ENCODE measurements at places on chromosomes 13 and 19. TPM values are rescaled to one million over a fixed set of nuclear protein-coding genes. Genes with fewer than 3 reads are reported as not detected.

DNA sequence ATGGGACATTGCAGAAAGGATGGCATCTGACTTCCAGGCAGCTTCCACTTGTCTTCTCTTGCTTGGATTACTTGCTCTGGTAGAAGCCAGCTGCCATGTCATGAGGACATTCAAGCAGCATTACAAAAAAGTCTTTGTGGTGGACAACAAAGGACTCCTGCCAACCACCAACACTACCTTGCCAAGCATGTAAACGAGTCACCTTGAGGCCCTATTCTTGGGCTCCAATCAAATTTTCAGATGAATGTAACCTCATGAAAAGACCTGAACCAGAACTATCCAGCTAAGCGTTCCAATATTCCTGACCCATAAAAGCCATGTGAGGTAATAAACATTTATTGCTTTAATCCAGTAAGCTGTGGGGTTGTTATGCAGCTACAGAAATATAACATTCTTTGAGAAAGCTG is 12.5 kb downstream of the PROSER1 start:
- no peak for DNase-seq

Gene SBSN
- total RNA-seq, result 1,419 TPM

GRCh38 chr13:21009036-21009435 is 52.4 kb downstream of the LATS2 start:
- DNase-seq, result no peak

GRCh38 chr19:19460258-19460731 is 54.8 kb downstream of the GATAD2A start:
- DNase-seq, result no peak

GRCh38 chr19:49533551-49534488 is 6.0 kb downstream of the RCN3 start:
- DNase-seq, result peak; percentile 90

Gene TMPRSS9
- total RNA-seq, result not detected

DNA sequence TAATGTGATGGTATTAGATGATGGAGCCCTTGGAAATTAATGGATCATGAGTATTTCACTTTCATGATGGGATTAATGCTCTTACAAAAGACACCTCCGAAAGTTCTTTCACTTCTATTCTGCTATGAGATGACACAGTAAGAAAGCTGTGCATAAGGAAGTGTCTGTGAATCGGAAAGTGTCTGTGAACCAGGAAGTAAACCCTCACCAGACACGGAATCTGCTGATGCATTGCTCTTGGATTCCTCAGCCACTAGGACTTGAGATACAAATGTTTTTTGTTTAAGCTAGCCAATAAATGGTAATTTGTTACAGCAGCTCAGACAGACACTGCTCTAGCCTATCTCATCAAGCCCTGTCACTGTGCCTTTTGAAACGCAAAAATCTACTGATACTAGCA is 440.4 kb upstream of the PRR20A start:
- DNase-seq, result no peak

Gene EHD2
- 84.7 TPM for total RNA-seq

DNA sequence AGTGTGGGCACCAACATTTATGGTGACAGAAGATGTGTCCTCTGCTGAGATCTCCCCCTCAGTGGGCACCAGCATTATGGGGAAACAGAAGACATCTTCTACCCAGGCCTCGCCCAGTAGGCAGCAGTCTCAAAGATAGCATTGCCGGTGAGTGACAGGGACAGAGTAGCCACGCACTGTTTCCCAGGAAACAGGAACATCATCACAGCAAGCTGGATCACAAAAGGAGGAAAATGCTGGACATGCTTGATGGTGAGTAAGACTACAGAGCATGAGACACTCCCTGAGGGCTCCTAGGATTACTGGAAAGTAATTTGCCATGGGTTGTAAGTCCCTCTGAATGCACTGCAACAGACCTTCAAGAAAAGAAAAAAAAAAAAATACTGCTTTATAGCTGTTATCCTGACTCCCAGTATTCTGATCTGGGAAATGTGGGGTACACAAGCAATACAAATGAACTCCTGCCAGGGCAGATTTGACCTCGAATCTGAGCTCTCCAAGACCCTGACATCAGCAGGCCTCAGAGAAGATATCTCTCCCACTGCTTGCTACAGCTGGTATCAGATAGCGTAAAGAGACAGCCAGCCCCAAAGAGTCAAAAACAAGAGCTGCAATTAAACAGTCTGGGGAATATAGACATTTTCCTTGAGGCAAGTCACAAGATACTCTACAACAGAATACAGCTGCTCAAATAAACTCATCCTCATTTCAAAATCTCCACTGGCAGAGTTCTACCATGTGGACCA is 180.4 kb downstream of the RBM26 start:
- DNase-seq, result no peak

DNA sequence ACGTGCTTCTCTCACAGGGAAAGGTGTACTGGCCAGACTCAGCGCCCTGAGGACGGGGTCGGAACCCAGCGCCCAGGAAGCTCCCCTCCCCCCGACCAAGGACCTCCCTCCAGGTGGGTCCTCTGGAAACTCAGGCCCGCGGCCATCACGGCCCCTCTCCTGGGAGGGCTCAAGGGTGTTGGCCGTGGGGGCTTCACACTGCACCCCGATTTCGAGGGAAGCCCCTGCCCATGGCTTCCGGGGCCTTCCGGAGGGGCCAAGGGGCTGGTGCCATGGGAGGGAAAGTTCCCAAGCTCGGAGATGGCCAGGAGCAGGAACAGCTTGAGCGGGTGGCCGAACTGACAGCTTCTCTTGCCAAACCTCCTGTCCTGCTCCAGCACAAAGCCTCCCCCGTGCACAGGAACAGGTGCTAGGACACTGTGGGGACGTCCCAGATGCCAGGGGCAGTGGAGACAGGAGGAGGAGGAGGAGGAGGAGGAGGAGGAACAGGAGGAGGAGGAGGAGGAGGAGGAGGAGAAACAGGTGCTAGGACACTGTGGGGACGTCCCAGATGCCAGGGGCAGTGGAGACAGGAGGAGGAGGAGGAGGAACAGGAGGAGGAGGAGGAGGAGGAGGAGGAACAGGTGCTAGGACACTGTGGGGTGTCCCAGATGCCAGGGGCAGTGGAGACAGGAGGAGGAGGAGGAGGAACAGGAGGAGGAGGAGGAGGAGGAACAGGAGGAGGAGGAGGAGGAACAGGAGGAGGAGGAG is 10.0 kb downstream of the SBNO2 start:
- peak; percentile 78 for DNase-seq

Gene EXOC3L2
- total RNA-seq, result 2.2 TPM

GRCh38 chr19:49073514-49074378 is 1.2 kb upstream of the KCNA7 start:
- DNase-seq, result no peak

Gene C19orf73
- total RNA-seq, result 9.3 TPM

Gene FAM124A
- 3.1 TPM for total RNA-seq

DNA sequence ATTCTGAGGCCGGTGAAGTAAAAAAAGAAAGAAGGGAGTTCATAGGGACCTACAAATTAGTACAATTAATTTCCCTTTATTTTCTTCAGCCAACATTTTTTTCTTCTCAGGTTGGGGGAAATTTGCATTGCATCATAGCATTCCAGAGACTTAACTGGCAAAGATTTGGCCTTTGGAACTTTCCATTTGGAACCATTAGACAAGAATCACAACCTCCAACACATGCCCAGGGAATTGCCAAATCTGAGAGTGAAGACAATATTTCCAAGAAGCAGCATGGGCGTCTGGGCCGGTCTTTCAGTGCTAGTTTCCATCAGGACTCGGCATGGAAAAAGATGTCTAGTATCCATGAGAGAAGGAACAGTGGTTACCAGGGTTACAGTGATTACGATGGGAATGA is 6.4 kb upstream of the ERCC5 start:
- DNase-seq, result no peak

GRCh38 chr19:30269638-30270037 is 102.5 kb upstream of the ZNF536 start:
- DNase-seq, result no peak

DNA sequence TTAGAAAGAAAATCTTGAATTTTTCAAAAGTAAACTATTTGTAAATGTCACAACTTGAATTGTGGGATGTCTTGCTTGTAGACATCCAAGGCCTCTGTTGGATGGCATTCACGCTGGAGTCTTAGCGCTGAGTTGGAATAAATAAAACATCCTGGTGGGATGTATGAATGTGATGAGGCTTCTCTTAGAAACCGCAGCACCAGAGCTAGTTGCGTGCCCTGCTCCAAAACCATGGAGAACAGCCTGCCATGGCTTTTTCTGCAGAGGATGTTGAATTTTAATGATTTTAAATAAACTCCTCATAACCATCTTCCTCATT is 70.4 kb downstream of the DPY19L3 start:
- DNase-seq, result no peak

Gene CNN1
- 26.0 TPM for total RNA-seq

Gene CLEC17A
- total RNA-seq, result not detected

GRCh38 chr13:47213047-47213446 is 316.2 kb upstream of the HTR2A start:
- no peak for DNase-seq

Gene PPM1N
- 2.9 TPM for total RNA-seq

Gene ZNF578
- total RNA-seq, result 1.0 TPM

GRCh38 chr19:22604571-22605274 is 29.4 kb upstream of the ZNF492 start:
- no peak for DNase-seq

DNA sequence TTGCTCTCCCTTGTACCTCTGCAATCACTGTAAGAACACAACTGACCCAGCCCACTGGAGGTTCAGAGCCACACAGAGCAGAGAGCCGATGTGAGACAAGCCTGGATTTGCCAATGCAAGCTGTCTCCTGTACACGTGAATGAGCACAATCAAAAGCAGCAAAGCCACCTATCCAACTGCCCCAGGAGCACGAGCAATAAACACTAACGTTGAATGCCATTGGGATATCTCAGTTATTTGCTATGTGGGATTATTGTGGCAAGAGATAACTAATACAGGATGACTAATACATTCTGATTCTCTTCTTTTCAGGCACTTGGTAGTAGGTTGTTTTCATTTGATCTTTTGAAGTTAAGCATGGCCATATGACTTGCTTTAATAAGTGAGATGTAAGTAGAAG is 85.2 kb upstream of the FAM216B start:
- no peak for DNase-seq

- no peak for DNase-seq
Observed at GRCh38 chr13:72678312-72678711, 49.1 kb downstream of the MZT1 start.

Gene EPS8L1
- total RNA-seq, result 243 TPM

DNA sequence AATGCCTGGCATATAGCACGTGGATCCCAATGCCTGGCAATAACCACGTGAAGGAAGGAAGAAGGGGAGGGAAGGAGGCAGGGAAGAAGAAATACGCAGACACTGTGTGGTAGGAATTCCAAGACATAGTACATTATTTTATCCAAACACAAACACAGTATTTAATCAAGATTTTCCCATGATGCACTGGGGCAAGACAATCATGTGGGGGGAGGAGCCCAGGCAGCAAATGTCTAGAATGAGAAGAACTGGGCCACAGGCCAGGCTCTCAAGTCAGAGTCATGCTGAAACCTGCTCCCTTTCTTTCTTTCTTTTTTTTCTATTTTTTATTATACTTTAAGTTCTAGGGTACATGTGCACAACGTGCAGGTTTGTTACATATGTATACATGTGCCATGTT is 717.9 kb downstream of the UQCRFS1 start:
- DNase-seq, result no peak

GRCh38 chr19:15250640-15250993 is 18.4 kb upstream of the EPHX3 start:
- no peak for DNase-seq

DNA sequence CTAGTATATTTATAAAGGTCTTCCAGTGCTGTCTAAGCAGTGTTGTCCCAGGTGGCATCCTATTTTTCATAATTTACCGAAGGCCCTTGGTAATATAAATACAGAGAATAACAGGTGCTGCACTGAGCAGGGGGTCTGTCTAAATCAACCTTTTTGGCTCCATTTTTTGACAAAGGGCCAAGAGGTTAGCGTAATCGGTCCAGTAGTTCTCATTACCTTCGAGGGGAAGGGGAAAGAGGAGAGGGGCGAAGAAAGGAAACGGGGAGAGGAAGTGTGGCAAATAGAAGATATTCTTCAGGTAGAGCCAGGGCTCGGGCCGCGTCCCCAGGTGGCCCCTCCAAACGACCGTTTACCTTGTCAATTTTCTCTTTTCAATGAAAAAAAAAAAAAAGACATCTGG is 749 bp upstream of the PAN3 start:
- DNase-seq, result no peak

- DNase-seq, result no peak
Observed at GRCh38 chr13:66359910-66360552, 870.1 kb downstream of the PCDH9 start.

Gene DACT3
- total RNA-seq, result 1.0 TPM

DNA sequence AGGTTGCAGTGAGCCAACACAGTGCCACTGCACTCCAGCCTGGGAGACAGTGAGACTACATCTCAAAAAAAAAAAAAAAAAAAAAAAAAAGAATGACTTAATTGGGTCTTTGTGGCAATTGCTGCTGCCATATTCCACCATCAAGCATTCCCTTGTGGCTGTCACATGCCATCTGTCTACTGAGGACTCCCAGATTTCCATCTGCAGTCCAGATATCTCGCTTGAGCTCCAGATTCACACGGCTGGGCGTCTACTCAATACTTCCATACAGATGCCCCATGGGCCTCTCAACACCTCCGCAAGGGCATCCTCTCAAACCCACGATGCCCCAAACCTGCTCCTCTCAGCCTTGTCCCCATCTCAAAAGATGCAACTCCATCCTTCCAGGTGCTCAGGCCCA is 12.9 kb downstream of the TMEM143 start:
- no peak for DNase-seq
